ENCODE measurements at places on chromosomes 12 and 14.

DNA sequence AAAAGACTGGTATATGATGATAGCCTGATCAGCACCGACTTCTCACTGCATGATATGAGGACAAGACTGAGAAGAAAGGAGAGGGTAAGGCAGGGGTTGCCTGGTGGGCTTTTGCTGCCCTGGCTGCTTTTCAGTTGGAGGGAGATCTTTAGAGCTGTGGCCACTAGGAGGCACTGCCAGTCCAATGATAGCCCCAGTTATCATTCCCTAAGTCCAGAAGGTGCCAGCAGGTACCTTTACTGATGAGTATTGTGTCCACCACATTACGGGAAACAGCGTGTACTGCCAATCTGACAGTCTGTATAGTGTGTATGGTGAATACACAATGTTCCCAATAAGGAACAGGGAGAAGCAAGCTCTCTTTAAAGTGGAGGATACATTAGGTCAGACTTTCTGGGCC lies 55.8 kb upstream of the CCDC175 start:
- DNase-seq = peak; percentile 20

DNA sequence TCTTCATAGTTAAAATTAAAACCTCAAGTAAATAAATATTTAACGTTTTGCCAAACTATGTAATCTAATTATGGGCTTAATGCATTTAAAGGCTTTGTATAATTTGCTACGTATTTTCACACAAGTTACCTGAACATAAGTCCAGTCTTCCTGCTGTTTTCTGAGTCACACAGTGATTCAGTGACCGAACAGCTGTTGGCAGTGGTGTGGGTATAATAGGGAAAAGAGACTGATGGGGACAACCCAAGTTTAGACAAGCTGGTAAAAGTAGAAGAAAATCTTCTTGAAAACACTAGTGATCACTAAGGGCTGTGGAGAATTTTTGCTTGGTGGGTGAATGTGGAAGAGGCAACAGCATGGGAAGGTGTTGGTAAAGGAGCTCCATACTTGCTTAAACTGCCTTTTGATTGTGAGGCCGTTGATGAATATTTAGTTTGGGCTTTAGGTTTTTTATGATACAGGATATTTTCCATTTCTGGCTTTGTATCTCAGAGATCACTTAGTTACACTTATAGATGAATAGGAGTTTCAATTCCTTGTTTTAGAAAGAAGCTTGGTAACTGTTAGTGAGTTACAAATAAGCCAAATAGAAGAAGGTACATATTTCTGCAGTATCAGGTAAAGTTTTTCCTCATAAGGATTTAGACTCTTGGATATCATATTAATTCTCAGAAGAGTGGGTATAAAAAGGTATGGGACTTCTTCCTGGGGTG lies 23.9 kb downstream of the LRRK2 start:
- no peak for DNase-seq

DNA sequence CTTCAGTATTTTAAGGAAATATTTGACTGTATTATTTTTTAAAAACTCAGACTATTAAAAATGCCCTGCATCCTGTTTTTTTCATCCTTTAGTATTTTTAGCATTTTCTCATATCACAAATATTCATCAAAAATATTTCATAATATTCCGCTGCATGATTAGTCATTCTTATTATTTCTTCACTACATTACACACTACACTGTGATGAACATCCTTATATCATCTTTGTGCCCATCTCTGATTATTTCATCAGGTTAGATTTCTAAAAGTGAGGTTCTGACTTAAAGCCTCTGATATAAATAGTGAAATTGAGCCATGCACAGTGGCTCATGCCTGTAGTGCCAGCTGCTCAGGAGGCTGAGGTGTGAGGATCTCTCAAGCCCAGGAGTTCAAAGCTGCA lies 8.1 kb downstream of the COCH start:
- DNase-seq = no peak

DNA sequence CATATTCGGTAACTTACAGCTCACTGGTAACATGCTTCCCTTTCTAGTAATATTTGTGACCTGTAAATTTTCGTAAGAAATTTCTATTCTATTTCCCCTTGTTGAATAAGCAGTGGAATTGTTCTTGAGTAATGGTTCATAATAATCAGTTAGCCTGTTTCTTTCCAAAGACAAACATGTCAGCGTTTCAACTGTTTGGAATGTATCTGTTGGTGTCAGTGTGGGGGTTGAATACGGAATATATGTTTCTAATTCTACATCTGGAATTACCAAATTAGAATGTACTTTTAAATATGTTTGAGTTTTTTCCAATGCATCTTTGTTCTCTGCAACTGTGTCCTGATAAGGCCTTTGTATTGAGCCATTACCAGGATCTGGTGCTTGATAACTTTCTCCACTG lies 2.0 kb downstream of the BBS10 start:
- DNase-seq = no peak

- DNase-seq = no peak
Observed at GRCh38 chr12:108583991-108584390, 13.9 kb downstream of the TMEM119 start.

DNA sequence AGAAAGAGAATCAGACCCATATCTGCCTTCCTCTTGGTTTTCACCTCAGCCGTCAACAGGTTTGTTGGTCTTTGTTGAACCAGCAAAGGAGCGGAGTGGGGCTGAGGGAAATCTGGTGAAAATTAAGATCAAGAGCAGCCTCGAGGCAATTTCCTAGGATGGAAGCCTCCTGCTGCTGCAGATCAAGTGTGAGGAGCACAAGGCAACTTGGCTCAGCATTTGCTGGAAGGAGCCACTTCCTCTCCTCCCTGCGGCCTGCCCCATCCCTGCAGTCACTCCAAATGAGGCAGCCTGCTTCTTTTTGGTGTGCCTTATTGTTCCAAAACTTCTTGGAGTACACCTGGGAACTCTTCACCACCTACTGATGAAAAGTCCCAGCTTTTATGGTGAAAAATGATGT lies 4.9 kb downstream of the TC2N start:
- no peak for DNase-seq

- DNase-seq = peak; percentile 96
Observed at GRCh38 chr14:70894868-70895267, 12.4 kb upstream of the PCNX1 start.

DNA sequence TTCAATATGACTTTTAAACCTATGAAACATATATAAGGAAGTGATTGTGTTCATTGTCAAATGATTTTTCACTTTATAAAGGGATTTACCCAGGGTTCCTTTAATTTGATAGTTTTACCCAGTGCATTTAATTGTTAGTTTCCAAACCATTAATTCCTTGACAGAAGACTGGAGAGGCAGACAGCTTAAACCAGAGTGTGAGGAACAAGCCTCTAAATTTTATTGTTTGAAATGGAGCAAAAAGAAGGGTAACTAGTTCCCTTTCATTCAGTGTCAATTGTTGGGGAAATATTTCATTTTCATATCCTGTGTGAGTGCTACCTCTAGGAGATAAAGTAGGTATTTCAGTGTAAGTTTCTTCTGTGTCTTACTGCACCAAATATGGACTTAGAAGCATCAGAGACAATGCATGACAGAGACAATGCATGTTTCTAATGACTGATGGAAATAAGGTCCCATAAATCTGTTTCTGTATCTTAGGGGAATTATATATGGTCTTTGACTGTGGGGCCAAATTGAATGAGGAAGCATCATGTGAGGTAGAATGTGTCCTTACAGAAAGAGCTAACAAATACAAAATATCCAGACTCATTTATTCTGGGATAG lies 120.5 kb downstream of the TMTC2 start:
- DNase-seq = no peak

GRCh38 chr14:67486890-67487289 lies 1.6 kb downstream of the TMEM229B start:
- DNase-seq = no peak

- DNase-seq = no peak
Observed at GRCh38 chr14:99253890-99254289, 18.1 kb downstream of the BCL11B start.

DNA sequence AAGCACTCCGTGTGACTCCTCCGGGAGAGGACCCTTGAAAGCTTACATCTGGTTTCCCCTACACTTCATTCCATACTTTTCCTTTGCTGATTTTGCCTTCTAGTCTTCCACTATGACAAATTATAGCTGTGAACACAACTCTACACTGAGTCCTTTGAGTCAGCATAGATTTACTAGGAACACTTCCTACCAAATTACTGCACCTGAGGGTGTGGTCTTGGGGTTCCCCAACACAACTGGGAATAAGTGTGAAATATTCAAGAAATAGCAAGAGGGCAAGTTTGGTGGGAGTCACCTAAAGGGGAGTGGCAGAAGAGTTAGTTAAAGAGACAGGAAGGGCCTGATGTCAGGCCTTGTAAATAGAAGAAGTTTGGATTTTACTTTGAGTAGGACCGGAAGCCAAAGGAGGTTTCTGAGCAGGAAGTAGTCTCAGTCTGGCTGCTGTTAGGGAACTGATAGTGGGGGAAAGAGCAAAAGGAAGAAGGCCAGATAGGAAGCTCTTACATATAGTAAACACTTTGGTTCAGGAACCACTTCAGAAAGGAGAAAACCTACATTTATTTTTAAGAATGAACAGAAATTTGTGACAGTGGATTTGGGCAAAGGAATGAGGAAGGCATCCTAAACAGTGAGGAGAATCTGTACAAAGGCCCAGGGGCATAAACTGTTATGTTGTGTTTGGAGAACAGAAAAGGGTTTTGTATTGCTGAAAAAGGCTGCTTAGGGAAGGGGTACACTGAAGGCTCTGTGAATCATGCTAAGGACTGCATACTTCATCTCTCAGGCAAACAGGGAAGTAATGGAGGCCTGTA lies 14.2 kb downstream of the SEL1L start:
- DNase-seq = no peak
